ENCODE measurements at places on chromosomes 1 and 21.

GRCh38 chr1:201608635-201609395 is 69.9 kb downstream of the NAV1 start:
- no peak for DNase-seq

- DNase-seq, result no peak
These were observed 835 bp upstream of the TSPAN2 start for GRCh38 chr1:115090186-115090490.

DNA sequence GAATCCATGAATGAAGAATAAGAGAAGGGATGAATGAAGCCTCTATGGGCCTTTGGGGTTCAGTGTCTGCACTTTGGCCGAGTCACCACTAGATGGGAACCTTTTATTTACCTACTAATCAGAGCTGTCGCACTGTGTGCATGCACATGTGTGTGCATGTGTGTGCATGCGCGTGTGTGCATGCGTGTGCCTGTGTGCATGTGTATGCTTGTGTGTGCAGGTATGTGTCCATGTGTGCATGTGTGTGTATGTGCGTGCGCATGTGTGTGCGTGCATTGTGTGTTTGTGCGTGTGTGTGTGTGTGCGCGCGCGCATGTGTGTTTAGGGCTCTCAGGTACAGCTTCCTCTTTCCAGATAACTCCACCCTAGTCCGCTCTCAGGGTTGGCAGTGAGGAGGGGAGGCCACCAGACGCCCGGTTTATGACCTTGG is 20.4 kb upstream of the UBXN10 start:
- DNase-seq, result peak; percentile 42

- no peak for DNase-seq
These were observed 3.0 kb downstream of the PEAR1 start for GRCh38 chr1:156896490-156897033.

- no peak for DNase-seq
These were observed 63.1 kb upstream of the PBX1 start for GRCh38 chr1:164495905-164496304.

GRCh38 chr1:201108614-201109013 is 3.6 kb downstream of the CACNA1S start:
- DNase-seq, result no peak

- DNase-seq, result no peak
These were observed 28.3 kb downstream of the RAB3GAP2 start for GRCh38 chr1:220243947-220244346.

DNA sequence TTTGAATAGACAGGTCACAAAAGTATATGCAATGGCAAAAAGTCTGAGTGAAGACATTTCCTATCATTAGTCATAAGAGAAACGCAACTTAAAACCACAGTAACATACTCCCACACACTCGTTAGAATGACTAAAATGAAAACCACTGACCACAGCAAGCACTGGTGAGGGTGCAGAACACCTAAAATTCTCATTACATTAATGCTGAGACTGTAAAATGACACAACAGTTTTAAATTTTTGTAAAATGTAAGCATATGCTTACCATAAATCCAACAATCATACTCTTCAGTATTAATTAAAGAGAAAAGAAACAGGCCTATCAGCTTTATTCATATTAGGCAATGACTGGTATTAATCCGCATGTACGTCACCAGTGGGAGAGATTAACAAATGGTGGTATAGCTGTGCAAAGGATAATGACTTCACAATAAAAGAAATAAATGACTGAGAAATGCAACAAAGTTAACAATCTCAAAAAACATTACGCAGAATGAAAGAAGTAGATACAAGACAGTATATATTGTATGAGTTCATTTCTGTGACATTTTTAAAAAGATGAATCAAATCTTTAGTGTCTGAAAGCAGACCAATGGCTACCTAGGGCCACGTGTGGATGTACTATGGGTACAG is 253.5 kb downstream of the AKT3 start:
- DNase-seq, result peak; percentile 88

DNA sequence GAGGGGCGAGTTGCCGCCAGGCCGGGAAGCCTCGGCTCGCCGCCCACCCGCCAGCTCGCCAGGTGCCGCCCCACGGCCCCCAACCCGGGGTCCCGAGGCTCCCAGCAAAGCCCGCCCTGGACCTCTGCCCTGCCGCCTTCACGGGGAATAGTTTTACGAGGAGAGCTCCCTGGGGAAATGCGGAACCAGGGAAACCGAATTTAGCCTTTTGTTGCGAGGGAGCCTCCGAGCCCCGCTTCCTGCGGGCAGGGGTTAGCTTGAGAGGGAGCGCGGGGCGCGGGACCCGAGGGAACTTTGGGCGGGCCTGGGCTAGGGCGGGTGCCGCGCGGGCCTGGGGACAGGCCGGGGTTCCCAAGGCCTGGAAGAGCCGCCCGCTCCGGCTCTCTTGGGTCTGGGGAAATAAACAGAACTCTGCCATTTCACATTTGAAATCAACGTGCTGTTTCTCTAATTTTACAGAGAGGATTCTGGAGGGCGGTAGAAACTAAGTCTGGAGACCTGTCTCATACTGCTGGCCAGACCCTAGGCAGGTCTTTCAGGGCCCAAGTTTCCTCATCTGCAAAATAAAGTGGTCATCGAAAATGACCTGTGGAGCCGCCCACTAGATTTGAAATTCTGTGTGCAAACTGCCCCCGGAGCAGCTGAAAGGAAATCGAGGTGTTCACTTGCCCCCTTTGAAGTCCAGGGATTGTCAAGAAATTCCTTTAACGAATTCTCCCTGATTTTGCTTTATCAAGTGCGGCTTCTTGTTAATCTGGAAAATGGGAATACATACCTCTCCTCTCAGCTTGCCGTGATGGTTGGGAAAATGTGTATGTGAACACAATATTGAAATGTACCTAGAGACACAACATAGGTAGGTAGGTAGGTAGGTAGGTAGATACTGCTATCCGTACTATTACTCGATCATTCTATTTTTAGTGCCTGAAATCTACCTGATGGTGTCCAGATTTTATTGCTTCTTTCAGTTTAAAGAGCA is 749 bp upstream of the GLUL start:
- DNase-seq, result peak; percentile 22

- no peak for DNase-seq
These were observed 631.0 kb upstream of the TMPRSS15 start for GRCh38 chr21:19034560-19034959.

- no peak for DNase-seq
These were observed 12.8 kb upstream of the CASQ2 start for GRCh38 chr1:115781343-115781742.

- no peak for DNase-seq
These were observed 79.7 kb downstream of the CACHD1 start for GRCh38 chr1:64549464-64550239.

- DNase-seq, result no peak
These were observed 4.1 kb upstream of the KCNAB2 start for GRCh38 chr1:6041432-6042062.

DNA sequence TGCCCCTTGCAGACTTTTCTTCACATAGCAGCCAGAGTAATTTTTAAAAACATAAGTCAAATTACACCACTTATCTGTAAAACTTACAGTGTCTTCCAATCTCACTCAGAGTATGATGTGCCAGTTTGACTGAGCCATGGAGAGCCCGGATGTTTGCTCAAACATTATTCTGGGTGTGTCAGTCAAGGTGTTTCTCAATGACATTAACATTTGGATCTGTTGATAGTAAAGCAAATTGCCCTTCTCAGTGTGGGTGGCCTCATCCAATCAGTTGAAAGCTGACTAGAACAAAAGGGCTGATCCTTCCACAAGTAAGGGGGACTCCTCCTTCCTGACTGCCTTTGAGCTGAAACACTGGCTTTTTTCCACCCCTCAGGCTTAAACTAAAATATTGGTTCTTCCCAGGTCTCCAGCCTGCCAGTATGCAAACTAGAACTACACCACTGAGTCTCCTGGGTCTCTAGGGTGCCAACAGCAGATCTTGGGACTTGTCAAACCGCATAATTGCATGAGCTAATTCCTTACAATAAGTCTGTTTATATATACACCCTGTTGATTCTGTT is 157.9 kb upstream of the CTTNBP2NL start:
- no peak for DNase-seq

DNA sequence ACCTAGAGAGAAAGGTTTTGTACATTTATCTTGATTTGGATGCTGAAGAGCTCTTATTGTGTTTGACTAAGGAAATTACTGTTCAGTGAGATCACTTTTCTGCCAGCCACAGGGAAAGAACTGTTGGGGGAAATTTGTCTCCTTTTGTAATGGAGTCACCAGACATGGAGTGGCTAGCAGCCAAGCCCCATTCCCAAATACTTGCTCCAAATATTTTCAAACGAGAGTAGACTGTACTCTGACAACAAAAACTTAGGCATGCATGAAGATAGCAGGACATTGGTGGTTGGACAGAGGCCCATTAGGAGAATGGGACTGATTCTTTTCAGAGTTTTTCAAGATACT is 21.1 kb downstream of the IPO9 start:
- no peak for DNase-seq

- peak; percentile 8 for DNase-seq
These were observed 22.7 kb upstream of the DNAJC28 start for GRCh38 chr21:33514229-33514628.

GRCh38 chr1:235843461-235843961 is 23.2 kb downstream of the LYST start:
- no peak for DNase-seq

DNA sequence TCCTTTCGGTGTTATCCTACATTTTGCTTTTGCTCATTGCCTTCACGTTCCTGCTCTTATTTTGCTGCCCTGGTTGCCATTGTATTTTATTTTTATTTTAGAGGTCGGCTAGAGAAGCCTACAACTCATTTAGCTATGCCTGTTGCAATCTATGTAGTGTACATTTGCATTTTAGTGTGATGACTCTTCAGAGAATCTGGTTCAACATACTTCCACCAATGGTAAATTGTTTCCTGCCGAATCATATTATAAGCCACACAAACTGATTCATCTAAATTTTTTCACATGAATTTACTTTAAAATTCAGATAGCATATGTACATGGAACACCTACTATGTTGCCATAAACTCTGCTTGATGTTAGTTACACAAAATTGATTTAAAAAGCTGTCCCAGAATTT is 1596.9 kb downstream of the PLA2G4A start:
- no peak for DNase-seq

- DNase-seq, result no peak
These were observed 54.6 kb downstream of the SKI start for GRCh38 chr1:2282556-2283270.

DNA sequence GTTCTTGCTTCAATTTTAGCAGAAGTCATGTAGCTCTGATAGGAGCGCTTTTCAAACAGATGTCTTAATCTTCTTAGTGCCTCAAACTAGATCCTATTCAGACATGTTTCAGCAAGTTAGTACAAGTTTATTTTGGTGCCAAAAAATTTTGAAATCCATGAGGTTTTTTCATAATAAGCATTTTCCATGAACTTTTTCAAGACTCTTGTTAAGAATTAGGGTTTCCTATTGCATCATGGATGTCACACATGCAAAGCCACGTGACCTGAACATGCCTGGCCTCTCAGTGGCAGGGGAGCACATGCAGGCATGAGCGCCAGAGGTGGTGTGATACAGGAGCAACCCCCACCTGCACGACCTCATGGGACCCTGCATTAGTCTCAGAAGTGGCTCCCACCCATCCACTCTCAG is 67.6 kb downstream of the POFUT2 start:
- DNase-seq, result no peak

DNA sequence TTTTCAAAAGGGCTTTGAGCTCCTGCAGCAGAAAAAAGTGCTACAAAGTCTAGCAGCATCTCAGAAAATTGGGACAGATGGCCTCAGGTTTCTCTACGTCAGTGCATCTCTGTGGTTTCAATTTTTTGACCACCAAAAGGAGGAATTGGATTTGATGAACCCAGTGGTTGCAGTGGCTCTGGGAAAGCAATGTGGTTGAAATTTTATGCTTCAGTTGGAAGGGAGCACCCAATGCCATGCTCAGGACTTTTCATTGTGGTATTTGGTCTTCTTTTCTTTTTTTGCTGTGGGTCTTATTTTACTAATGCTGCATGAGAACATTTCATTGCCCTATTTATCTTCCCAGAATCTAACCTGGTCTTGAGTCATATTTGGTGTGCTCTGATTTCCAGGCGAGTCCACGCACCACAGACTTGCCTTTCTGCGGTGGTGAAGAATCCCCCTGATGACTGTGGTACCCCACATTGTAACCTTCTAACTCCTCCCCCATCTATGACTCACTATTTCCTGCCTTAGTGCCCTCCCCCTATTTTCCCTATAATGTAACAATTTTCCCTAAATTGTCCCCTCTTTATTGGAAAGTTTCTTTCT is 56.7 kb downstream of the S1PR1 start:
- DNase-seq, result peak; percentile 86

- no peak for DNase-seq
These were observed 147.1 kb downstream of the SLC45A1 start for GRCh38 chr1:8465013-8465412.

GRCh38 chr1:198042168-198042567 is 114.6 kb upstream of the NEK7 start:
- DNase-seq, result no peak

- no peak for DNase-seq
These were observed 1.4 kb downstream of the CITED4 start for GRCh38 chr1:40860706-40861223.

- peak; percentile 49 for DNase-seq
These were observed 1.5 kb downstream of the CD2 start for GRCh38 chr1:116755681-116756080.

- no peak for DNase-seq
These were observed 28.3 kb upstream of the IFI44L start for GRCh38 chr1:78591971-78592370.

- peak; percentile 61 for DNase-seq
These were observed 911 bp downstream of the GNB1 start for GRCh38 chr1:1889847-1890505.

DNA sequence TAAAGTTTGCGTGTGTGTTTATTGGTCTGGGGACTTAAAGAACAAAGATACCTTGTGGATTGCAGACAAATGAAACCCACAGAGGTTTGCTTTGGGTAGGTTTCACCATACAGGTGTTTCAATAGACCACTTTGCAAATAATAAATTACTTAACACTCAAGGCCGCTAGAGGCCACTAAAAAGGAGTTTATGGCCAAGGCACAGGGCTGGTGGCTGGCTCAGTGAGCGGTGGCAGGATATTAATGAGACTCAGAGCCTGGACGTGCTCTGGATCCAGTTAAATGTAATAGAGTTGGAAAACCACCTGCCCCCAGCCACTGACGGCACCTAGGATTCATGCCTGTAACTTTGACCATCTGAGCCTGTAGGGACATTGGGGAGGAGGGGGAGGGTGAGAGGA is 44.5 kb downstream of the LRRC38 start:
- DNase-seq, result no peak

DNA sequence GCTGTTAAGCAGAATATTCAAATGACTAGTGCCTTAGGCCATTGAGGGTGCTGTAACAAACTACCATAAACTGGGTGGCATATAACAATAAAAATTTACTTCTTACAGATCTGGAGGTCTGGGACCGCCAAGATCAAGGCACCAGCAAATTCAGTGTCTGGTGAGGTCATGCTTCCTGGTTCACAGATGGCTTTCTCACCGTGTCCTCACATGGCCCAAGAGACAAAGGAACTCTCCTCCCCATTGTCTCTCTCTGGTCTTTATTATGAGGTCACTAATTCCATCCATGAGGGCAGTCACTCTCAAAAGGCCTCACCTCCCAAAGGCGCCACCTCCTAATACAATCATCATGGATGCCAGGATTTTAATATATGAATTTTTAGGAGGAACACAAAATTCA is 127.3 kb downstream of the GABPA start:
- DNase-seq, result no peak

GRCh38 chr1:85936470-85936869 is 220.1 kb downstream of the COL24A1 start:
- DNase-seq, result no peak

All from activated CD4-positive, alpha-beta T cell treated with anti-CD3 and anti-CD28 coated beads, Interleukin-2, Interleukin-6, amounts not matched to agents 100 ng/mL and 50 ng/mL, durations not matched to agents 16 hours and 8 hours (primary cell).